ENCODE measurements at places on chromosomes 6 and 20. TPM values are rescaled to one million over a fixed set of nuclear protein-coding genes. Genes with fewer than 3 reads are reported as not detected.

DNA sequence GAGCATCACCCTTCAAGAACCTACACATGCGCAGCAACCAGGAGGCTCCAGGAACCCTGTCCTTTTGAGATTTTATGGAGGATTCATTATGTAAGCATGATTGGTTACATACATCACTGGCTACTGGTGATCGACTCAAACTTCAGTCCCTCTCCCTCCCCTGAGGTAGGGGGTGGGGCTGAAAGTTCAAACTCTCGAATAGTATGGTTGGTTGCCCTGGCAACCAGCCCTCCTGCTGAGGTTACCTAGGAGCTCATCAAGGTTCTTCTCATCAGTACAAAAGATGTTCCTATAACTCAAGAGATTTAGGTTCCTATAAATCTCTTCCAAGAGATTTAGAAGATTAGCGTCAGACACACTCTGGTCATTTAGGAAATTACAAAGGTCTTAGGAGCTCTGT is 21.9 kb upstream of the ZSCAN9 start:
- H3K4me3 ChIP-seq, result no peak overlapping the region
- DNase-seq, result no peak
- H3K36me3 ChIP-seq, result no peaks in the 10 kb centered on the region
- no peak overlapping the region for H3K27ac ChIP-seq

DNA sequence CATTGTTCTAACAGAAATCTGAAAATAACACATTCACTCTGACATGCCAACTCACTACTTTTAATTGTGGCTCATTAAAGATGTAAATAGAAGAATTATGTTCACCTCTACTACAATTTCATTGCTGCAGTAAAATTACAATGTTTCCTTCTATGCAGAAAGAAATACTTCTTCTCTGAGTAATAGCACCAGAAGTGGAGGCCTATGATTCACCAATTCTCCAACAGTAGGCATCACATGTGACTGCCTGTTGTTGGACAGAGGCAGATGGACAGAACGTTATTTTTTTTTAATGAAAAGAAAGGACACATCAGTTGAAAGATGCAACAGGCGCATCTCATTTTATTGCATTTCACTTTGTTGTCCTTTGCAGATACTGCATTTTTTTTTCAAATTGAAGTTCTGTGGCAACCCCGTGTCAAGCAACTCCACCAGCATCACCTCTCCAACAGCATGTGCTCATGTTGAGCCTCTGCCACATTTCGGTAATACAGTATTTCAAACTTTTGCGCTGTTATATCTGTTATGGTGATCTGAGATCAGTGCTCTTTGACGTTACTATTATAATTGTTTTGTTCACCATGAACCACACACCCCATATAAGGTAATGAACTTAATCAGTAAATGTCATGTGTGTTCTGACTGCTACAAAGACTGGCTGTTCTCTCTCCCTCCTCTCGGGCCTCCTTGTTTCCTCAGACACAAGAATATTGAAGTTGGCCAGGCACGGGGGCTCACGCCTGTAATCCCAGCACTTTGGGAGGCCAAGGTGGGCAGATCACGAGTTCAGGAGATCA is 121.4 kb downstream of the ATXN1 start:
- no peaks in the 10 kb centered on the region for H3K27me3 ChIP-seq
- no peak overlapping the region for H3K4me3 ChIP-seq
- peaks cover 9% of the 10 kb centered on the region for H3K4me1 ChIP-seq
- DNase-seq, result peak; percentile 68

DNA sequence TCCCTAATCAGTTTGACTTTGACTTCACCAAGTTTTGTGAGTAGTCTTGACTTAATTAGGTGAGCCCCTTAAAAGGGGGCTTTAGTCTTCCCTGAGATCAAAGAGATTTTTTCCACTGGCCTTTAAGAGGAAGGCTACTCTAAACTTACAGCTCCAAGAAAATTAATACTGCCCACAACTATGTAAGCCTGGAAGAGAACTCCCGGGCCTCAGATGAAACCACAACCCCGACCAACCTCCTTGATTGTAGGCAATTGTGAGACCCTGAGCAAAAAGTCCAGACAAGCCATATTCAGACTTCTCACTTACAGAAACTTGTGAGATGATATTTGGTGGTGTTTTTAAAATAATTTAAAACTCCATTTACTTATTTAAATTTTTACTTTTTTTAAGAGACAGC is 18.1 kb downstream of the SNX3 start:
- H3K36me3 ChIP-seq, result no peaks in the 10 kb centered on the region
- H3K4me3 ChIP-seq, result no peak overlapping the region
- DNase-seq, result no peak
- H3K27me3 ChIP-seq, result no peaks in the 10 kb centered on the region
- H3K4me1 ChIP-seq, result no peaks in the 10 kb centered on the region
- H3K27ac ChIP-seq, result no peak overlapping the region

DNA sequence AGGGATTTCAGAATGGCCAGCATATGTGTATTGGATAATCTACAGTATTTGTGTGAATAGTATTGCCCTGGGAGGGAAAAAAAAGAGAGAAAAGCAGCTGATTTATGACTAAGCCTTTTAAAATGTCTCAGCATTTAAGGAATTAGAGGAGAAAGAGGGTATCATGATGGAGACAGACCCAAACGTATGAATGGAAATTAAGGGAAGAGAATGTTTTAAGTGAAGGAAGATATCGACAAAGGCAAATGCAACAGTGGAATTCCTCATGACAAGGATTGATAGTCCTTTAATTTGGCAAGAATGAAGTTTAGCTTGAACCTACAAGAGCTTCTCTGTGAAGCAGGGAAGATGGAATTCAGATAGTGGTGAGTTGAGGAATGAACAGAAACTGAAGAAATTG is 367.3 kb upstream of the POU3F2 start:
- no peak for DNase-seq
- H3K27me3 ChIP-seq, result no peaks in the 10 kb centered on the region
- no peak overlapping the region for H3K27ac ChIP-seq
- no peaks in the 10 kb centered on the region for H3K4me1 ChIP-seq

DNA sequence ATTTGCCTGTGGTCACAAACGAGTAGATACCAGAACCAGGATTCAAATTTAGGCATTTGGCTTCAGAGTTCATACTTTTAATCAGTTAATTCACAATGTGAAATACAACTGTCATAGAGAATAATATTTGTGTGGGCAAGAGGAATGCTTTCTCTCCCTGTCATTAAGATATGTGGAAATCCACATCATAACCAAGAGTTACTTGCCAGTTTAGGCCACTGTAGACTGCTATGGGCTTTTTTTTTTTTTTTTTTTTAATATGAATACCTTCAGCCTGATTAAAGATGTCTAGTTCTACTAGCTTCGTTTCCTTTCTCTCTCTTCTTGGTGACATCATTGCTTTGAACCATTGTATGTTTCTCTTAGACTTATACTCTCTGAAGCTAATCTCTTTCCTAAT is 244.9 kb downstream of the ZFAND3 start:
- DNase-seq, result no peak
- H3K4me3 ChIP-seq, result no peak overlapping the region
- no peaks in the 10 kb centered on the region for H3K27me3 ChIP-seq
- H3K36me3 ChIP-seq, result peaks cover 7% of the 10 kb centered on the region
- no peaks in the 10 kb centered on the region for H3K4me1 ChIP-seq
- no peak overlapping the region for H3K27ac ChIP-seq

DNA sequence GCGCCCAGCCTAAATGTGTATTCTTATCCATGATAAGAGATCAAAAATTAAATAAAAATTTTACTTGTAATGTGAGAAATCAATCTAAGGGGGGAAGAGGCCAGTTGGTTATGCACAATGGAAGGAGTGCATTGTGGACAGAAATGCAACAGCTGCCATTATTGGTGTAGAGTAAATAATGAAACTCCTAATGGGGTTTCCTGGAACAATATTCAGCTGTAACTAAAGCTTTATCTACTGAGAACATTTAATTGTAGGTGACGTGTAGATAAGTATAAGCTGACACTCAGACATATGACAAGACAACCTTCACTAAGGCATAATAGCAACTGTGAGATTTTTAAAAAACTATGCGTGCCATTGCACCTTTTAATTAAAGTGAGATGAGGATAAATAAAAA is 71.4 kb downstream of the CEP57L1 start:
- no peak overlapping the region for H3K4me3 ChIP-seq
- H3K27me3 ChIP-seq, result no peaks in the 10 kb centered on the region
- no peaks in the 10 kb centered on the region for H3K4me1 ChIP-seq
- no peak for DNase-seq
- H3K27ac ChIP-seq, result no peak overlapping the region

The FAM209B gene
- not detected for polyA plus RNA-seq

Measured in endothelial cell of umbilical vein (primary cell).